Stimulated activated CD8-positive, alpha-beta memory T cell treated with anti-CD3 and anti-CD28 coated beads, Interleukin-15, amount 100 ng/mL, for 4 hours (primary cell): ENCODE measurements at places on chromosomes 5 and 9.
A peak's percentile ranks its signal among the peaks of the same experiment; 100 is the strongest.

DNA sequence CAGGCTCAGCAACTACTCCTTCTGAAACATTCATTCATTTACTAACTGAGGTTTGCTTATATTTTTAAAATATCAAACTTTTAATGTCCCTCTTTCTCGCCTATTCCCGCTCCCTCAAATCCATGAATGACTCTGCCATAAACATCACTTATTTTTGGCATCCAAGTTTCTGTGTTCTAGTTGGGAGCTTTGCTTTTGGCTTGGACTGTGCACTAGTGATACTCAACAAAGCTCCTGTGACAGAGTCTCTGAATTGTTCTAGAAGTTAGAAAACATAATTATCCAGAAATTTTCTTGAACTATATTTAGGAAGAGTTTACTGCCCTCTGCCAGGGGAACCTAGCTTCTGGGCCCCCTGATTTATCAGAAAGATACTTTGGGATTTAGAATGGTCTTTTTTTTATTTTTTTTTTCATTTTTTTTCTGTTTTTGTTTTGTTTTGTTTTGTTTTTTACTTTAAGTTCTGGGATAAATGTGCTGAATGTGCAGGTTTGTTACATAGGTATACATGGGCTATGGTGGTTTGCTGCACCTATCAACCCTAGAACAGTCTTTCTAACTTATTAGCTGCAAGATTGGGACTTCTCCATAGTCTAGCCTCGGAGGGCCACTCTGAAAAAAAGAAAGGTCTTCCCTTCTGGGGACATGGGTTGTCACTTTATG is 64.7 kb upstream of the PTGER4 start:
- DNase-seq = no peak

- DNase-seq = no peak
Measured at GRCh38 chr5:67999391-67999790, 216.2 kb upstream of the PIK3R1 start.

- DNase-seq = no peak
Measured at GRCh38 chr5:98259595-98259994, 513.9 kb upstream of the RGMB start.

DNA sequence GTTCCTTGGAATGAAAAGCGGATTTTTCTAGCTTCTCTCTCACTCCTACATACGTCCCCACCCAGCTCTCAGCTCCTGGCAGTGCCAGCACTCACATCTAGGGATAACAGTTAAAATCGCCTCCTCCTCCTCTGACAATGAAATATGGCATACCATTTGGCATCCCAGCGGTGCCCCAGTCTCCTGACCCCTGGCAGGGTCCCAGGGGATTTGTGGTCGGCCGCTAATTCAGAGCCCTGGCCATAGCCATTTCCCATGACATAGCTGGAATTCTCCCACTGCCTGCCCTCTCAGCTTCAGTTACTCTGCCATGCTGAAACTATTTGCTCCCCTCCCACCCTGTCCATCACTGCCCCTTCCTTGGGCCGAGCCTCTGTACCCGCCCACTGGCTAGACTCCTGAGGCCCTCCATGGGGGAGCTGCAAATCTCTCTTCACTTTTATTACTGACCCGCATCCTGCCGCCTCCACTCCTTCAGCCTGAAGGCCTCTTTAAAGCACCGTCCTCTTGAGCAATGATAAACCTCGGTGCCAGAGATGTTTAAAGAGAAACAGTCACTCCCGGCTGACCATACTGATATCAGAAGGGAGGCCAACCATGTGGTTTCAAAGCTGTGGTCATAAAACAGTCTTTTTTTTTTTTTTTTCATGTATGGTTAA is 139.8 kb downstream of the SLIT3 start:
- no peak for DNase-seq

DNA sequence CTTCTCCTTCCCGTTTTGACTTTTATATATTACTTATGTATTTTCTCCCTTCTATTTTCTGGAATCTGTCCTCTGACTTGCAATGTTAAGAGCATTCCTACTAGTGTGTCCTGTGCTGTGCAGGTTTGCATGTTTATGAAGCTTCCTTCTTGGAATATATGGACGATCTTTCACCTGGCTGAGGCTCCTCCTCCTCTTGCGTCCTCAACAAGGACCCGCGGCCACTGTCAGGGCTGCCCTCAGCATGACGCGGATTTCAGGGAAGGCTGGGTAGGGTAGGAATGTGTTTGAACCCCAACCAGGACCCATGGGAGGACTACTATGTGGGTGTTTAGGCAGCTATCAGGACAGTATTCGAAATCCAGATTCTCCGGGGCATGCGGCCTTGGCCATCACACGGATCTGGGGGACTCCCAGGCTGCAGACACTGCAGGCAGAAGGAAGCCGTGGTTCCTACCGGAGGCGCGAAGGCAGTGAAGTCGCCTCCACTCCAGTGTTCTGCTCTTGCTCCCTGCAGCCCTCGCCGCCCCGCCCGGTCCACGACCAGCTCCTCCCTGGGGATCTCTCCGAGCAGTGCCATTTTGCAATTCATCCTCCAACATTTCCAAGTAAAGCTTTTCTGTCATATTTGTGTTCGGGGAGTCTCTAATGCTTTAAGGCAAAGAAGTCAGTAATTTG is 37.0 kb upstream of the OSMR start:
- no peak for DNase-seq

DNA sequence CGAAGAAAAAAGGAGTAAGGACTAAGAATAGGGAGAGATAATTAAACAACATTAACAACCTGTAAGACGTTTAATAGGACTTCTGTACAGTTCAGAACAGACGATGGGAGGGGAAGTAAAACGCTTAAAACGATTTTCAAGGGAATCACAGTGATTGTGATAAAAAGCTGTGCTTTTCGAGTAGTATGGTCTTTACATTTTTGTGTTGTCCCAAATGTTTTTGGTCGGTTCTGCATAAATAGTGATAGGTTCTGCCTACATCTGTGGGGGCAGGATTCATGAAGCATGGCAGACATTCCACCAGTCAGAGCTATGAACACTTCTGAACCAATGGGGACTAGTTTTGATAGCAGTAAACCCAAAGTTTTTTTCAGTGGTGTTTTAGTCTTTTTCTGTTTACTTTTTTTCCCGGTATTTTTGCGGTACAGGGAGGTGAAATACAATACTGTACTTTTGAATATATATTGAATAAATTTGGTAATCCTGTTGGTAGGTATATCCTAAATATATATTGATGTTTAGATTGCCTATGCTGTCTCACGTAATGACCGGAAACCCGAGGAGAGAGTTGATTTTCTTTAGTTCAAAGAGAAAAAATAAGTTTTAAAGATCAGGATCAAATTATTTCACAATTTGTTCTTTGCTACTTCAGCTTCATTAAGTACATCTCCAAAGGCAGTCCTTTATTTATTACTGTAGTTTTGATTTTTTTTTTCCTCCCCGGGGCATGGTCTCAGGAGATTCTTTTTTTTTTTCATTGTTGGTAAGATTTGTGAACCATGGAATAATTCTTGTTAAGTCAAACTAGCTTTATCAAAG is 1.3 kb downstream of the ERBIN start:
- no peak for DNase-seq

GRCh38 chr9:71333321-71333720 is 211.9 kb upstream of the TRPM3 start:
- no peak for DNase-seq

DNA sequence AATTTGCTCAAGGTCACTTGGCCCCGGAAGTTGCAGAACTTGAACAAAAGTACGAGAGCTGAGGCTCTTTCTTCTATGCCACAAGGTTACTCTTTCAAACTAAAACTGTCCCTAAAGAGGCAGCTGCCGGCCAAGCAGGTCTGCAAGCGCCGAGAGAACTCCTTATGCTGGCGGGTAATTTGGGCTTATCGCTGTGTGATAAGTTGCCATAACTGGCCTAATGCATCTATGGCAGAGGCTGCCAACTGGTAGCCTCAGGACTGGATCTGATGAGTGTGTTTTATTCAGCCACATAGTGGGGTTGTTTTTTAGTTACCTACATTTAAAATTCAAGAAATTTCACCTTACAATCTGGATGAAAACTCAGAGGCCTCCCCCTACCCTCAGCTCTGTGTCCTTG is 68.1 kb upstream of the SPOCK1 start:
- DNase-seq = no peak

GRCh38 chr9:16482764-16483163 is 387.7 kb downstream of the BNC2 start:
- no peak for DNase-seq

- no peak for DNase-seq
Measured at GRCh38 chr9:16729651-16730050, 140.8 kb downstream of the BNC2 start.

- no peak for DNase-seq
Measured at GRCh38 chr9:4243113-4243512, 56.8 kb downstream of the GLIS3 start.

DNA sequence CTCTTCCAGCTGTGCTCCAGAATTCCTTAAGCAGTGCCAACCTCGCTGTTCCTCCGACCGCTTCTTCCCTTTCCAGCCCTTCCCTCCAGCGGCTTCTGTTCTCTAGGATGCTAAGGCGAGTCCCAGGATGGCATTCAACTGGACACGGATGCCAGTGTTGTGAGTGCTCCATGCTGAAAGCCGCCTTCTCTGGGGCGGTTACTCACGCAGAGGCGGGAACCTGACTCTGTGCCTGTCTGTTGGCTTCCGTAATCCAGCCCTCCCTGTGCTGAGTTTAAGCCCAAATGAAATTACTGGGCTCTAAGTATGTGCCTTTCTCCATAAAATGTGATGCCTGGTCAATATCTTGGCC is 20.2 kb downstream of the COL5A1 start:
- DNase-seq = no peak

DNA sequence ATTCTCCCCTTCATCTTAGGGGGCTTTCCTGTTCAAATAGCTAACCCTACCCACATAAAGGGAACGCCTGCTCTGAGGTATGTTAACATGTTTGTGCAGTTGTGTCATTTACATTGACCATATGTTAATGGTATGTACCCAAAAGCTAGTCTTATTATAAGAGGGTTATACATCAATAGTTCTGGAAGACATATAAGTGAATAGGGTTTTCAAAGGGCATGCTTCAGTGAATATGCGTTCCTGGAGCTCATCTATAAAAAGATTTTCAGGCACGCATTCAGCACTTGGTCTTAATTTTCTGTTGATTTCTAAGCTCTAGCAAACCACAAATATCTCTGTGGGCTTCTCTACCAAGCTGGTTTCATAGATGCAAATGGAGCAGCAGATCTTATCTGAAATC is 766.1 kb downstream of the IRX1 start:
- no peak for DNase-seq

- no peak for DNase-seq
Measured at GRCh38 chr5:139512786-139513390, 30.3 kb upstream of the STING1 start.

GRCh38 chr5:71662381-71662780 is 56.7 kb upstream of the CARTPT start:
- DNase-seq = no peak

GRCh38 chr5:150464554-150465012 is 15.0 kb upstream of the RPS14 start:
- DNase-seq = no peak

DNA sequence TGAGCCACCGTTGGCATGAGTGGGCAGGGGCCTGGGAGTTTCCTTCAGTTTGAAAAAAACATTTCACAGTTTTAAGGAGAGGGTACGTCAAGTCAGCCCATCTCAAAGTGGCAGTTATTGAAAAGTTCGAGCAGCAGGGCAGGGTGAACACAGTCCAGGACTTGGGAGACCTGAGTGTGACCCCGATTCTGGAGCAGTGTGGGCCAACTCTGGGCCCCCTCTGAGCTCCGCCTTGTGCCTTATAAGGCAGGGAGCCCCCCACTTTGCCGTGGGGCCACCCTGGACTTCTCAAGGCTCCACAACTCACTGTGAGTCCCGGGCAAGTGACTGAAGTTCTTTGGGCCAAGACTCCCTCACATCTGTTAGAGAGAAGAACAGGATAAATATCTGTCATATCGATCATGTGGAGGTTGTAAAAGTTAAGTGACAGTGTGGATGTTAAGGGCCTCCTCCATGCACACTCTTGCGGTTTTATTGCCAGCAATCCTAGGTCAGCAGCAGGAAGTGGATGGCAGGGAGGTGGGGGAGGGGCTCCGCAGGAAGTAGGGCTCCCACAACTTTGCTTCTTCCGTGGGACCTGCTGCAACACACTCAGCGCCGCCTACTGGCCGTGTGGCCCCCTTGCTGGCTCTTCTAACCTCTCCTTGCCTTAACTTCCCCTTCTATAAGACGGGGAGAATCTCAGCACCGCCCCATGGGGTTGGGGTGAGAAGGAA is 38.4 kb downstream of the HRH2 start:
- DNase-seq = peak; percentile 21

DNA sequence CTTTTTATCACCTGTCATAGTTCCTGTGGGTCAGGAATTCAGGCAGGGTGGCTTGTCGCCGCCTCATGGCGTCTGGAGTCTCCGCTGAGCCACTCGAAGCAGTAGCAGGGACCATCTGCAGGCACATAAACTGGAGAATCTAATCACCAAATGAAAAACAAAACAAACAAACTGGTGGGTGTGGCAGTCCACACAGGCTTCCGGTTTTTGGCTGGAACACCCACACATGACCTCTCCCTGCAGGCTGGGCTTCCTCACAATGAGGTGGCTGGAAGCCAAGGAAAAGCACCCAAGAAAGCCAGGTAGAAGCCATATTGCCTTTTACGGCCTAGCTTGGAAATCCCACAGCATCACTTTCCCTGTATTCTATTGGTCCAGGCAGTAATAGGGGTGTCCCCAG is 197.0 kb downstream of the SYK start:
- DNase-seq = no peak

- no peak for DNase-seq
Measured at GRCh38 chr9:19689328-19690101, 99.3 kb downstream of the SLC24A2 start.

- DNase-seq = no peak
Measured at GRCh38 chr5:157888814-157889532, 30.0 kb upstream of the CLINT1 start.

DNA sequence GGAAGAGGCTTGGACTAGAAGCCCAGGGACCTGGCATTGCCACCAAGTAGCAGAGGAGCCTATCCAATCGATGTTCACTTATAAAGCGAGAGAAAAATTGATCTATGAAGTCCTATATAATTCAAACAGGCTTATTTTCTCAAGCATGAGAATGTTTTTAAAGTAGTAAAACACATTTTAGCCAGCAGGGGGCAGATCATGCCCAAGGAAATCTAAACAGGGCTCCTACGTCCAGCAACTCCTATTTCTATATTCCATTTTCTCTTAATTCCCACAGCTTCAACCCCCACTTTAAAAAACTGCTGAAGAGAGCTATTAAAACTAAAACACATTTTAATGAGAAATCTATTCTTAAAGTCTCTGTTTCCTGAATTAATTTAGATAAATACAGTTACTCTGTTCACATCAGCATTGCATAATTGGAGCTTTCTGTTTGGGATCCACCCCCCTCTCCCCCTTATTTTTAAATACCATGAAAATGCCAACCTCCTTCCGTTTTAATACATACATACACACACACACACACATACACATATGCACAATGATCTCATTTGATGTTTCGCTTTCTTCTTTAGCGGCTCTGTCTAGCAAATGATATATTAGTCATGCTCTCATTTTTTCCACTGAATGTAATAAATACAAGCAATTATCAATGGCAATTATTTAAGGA is 144.9 kb downstream of the MYO10 start:
- no peak for DNase-seq

- DNase-seq = no peak
Measured at GRCh38 chr9:127504887-127505251, 53.6 kb downstream of the LRSAM1 start.

- peak; percentile 50 for DNase-seq
Measured at GRCh38 chr9:136644593-136645351, 17.9 kb upstream of the EGFL7 start.

GRCh38 chr5:6827526-6828219 is 114.4 kb downstream of the TENT4A start:
- DNase-seq = no peak

GRCh38 chr5:64923151-64923685 is 154.5 kb downstream of the CWC27 start:
- DNase-seq = no peak
